ENCODE measurements at places on chromosomes 1 and 21. TPM values are rescaled to one million over a fixed set of nuclear protein-coding genes. Genes with fewer than 3 reads are reported as not detected.

- no peaks in the 10 kb centered on the region for H3K27me3 ChIP-seq
- H3K4me3 ChIP-seq = no peak overlapping the region
- H3K4me1 ChIP-seq = no peaks in the 10 kb centered on the region
- H3K27ac ChIP-seq = no peak overlapping the region
- DNase-seq = no peak
These were observed 161.8 kb downstream of the GABPA start for GRCh38 chr21:25896501-25897056.

- no peaks in the 10 kb centered on the region for H3K27me3 ChIP-seq
- H3K4me1 ChIP-seq = no peaks in the 10 kb centered on the region
- DNase-seq = no peak
These were observed 269.0 kb upstream of the USP24 start for GRCh38 chr1:55484173-55484572.

DNA sequence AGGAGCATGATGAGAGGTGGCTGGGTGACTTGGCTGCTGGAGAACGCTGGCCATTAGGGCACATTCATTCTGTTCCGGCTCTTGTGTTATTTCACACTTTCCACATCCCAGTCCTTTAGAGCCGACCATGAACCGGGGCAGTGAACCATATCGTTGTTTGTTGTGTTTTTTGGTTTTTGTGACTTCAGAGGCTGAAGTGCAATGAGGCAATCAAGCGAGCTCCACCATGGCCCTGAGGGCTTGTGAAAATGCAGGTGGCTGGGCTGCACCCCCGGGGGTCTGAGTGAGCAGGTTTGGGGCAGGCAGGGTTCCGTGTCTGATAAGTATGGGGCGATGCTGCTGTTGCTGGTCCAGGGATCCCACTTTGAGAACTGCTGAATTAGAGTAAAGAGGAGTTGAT is 23.7 kb downstream of the ABCG1 start:
- H3K36me3 ChIP-seq = no peaks in the 10 kb centered on the region
- DNase-seq = no peak
- no peak overlapping the region for H3K4me3 ChIP-seq
- H3K27me3 ChIP-seq = no peaks in the 10 kb centered on the region

DNA sequence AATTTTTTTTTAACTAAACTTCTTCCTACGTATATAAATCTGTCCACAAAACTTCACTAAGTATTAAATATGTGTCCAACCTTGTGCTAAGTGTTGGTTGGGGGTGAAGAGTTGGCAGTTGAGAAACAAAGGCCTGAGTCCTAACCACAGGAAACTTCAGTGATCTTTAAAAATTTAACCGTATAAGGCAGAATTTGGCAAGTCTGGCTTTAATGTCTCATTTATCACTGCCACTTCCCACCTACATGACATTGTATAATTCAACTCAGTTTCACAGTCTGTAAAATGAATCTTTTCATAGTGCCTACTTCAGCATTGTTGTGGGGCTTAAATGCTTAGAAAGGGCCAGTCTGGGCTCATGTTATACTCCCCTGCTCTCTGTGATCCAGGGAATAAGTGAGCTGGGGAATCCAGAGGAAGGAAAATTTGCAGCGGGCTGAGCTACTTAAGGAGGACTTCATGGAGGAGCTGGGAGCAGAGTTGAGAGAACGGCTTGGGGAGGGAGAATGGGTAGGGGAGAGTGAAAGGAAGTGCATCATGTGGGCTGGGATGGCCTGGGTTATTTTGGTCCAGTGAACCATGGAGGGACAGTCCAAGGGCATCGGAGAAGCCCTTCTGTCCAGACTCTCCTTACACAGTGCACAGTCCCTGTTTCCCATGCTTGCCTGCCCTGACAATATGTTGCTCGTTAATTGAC is 14.5 kb downstream of the IFNAR2 start:
- peaks cover 55% of the 10 kb centered on the region for H3K4me1 ChIP-seq
- H3K27me3 ChIP-seq = no peaks in the 10 kb centered on the region
- no peak overlapping the region for H3K4me3 ChIP-seq
- peak overlapping the region; percentile 54 for H3K27ac ChIP-seq
- H3K36me3 ChIP-seq = no peaks in the 10 kb centered on the region

DNA sequence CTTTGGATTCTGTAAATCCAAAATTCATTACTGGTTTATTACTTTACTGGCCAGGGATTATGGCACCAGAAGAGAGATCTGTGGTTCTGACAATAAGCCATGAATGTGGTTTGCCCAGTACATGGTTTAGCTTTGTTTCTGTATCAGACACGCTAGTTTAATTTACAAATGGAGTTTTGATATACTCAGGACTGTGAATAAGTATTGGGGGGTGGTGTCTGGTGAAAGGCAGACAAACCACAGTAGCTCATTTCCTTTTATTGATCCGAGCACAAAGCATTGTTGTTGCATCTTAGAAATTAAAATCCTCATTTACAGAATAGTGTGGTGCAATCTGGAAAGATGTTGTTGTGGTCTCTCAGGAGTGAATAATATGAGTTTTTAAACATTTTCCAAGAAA is 96.0 kb downstream of the ST6GALNAC3 start:
- H3K27me3 ChIP-seq = no peaks in the 10 kb centered on the region
- DNase-seq = no peak
- H3K27ac ChIP-seq = no peak overlapping the region
- no peaks in the 10 kb centered on the region for H3K4me1 ChIP-seq

DNA sequence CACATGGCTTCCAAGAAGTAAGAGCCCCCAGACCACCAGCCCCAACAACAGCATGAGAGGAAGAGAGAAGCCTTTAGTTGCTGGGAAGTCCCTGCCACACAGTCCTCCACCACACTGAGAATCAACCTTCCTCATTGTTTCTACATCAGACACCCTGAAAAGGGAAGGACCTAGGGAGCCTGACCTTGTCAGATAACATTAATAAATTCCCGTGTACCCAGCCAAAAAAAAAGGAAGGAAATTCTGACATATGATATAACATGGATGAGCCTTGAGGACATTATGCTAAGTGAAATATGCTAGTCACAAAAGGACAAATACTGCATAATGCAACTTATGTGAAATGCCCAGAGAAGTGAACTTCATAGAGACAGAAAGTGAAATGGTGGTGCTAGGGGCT is 65.6 kb upstream of the ARHGAP29 start:
- H3K27me3 ChIP-seq = no peaks in the 10 kb centered on the region
- no peaks in the 10 kb centered on the region for H3K36me3 ChIP-seq
- no peak overlapping the region for H3K4me3 ChIP-seq
- H3K4me1 ChIP-seq = peaks cover 69% of the 10 kb centered on the region

- H3K27me3 ChIP-seq = no peaks in the 10 kb centered on the region
- H3K4me3 ChIP-seq = no peak overlapping the region
- H3K27ac ChIP-seq = no peak overlapping the region
- no peaks in the 10 kb centered on the region for H3K4me1 ChIP-seq
These were observed 87.7 kb downstream of the LTN1 start for GRCh38 chr21:28904961-28905435.

DNA sequence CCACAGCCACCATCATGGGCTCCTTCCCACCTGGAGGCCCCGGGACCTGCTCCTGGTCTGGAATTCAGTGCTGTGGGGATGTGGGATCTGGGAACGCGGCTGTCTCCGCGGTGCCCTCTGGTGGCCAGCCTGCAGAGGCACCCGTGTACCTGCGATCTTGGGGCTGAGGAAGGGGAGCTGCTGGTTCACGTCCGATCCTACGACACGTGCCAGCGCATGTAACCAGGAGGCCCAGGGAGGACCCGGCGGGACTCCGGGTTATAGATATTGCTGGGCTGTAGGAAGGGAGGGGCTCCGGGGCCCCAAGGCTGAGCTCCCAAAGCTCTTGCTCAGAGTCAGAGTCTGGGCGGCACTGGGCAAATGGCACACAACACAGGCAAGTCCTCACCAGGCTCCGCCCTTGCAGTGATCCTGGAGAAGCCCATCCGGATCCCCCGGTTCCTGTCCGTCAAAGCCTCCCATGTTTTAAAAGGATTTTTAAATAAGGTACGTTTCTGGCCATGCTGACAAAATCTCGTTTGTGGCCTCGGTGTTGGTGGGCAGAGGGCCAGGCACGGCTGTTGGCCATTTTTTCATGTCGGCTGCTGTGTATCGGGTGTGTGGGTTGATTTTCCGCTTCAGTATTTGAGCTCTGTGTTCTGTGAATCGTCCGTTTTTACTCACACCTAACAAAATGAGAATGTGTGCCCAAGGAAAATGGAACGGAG is 20.1 kb downstream of the FAAP20 start:
- H3K4me1 ChIP-seq = peaks cover 9% of the 10 kb centered on the region
- H3K36me3 ChIP-seq = peaks cover 5% of the 10 kb centered on the region
- H3K27ac ChIP-seq = no peak overlapping the region
- peak; percentile 65 for DNase-seq

DNA sequence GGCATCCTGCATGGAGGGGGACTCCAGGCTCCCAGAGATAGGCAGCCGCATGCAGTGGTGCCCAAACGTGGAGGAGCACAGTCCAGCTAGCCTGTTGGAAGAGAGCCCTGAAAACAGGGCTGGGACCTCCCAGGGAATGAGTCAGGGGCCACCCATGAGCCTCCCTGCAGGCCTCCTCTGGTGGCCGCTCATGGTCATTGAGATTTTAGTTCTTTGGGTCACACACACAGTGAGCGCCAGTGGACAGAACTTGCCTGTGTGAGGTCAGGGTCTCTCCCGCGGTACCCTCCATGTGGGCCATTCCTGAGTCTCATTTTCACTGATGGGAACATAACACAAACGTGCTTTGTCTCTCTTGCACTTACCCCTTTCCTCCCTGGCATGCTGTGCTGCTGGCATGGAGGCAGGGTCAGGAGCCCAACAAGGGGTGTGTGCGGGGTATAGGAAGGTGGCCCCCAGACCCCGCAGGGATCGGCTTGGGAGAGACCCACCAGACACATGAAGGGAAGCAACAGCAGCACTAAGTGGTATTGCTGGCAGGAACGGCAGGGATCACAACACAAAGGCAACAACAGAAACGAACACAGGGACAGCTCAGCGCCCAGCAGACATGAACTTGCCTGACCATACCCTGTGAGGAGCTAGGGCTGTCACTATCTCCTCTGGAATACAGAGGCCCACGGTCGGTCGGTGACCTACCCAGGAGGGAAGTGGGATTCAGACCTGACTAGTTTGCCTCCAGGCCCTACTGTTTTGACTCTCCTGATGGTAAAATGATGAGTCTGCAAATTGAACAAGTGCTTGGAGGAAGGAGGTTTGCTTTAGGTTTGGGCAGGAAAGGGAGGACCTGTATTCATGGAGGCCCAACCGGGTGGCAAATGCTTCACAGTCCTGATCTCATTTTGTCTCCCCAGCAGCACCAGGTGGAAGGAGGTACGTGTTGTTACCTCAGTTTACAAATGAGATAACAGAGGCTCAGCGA is 31.8 kb downstream of the ABCG1 start:
- no peak overlapping the region for H3K27ac ChIP-seq
- H3K36me3 ChIP-seq = no peaks in the 10 kb centered on the region
- peaks cover 3% of the 10 kb centered on the region for H3K4me1 ChIP-seq
- no peaks in the 10 kb centered on the region for H3K27me3 ChIP-seq
- no peak for DNase-seq
- H3K4me3 ChIP-seq = no peak overlapping the region

DNA sequence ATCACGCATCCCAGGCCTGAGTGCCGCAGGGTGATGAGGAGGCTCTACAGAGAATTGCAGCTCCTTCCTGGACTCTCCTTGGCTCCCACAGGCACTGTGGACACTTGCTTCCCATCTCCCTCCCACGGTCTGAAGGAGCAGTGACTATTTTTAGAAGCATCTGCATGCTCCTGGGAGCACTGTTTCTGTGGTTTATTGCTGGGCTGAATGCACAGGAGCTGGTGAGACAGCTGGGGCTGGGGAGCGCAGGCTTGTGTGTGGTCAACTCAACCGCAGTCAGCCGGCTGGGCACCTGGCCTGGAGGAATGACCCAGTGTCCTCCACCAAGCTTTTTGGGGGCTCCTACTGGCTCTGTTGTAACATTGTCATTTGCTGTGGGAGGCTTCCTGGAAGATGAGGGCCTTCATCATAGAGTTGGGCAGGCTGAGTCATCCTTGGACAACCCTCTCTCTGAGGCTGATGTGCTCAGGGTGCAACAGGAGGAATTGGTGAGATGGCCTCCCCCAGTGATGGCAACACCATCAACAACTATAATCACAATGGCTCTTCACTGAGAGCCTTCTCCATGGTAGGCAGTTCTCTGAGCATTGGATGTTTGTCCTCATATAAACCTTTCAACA is 1.7 kb downstream of the NFASC start:
- no peaks in the 10 kb centered on the region for H3K27me3 ChIP-seq
- no peak for DNase-seq
- H3K4me3 ChIP-seq = no peak overlapping the region
- H3K27ac ChIP-seq = peak overlapping the region; percentile 56

Gene TEKT2
- total RNA-seq = not detected

Gene CCDC190
- total RNA-seq = 0.81 TPM

Gene RPL22
- 261 TPM for total RNA-seq

Gene ELF3
- 16.7 TPM for total RNA-seq

Gene GJA8
- not detected for total RNA-seq

Gene PANK4
- total RNA-seq = 32.6 TPM

Gene STIL
- total RNA-seq = 0.53 TPM
